H1 (cell line): ENCODE measurements at places on chromosomes 6 and 20. TPM values are rescaled to one million over a fixed set of nuclear protein-coding genes. Genes with fewer than 3 reads are reported as not detected.

DNA sequence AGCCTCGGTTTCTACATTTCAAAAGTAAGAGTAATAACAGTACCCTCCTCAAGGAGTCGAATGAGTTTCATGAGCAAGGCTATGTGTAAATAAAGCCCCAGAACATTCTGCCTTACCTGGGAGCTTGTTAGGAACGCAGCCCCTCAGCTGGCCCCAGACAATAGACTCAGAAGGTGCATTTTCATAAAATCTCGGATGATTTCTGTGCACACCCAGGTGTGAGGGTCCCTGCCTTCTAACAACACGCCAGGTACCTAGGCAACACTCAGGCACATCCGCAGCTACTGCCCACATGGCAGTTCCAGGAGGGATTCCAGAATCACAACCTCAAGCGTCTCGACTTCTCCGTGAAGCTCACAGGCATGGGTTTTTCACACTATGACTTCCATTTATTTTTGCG is 226.5 kb upstream of the CDH4 start:
- no peak for DNase-seq

GRCh38 chr20:34632870-34633452 is 43.9 kb downstream of the PIGU start:
- no peak for DNase-seq

- no peak for DNase-seq
Observed at GRCh38 chr6:19812512-19813119, 24.6 kb upstream of the ID4 start.

DNA sequence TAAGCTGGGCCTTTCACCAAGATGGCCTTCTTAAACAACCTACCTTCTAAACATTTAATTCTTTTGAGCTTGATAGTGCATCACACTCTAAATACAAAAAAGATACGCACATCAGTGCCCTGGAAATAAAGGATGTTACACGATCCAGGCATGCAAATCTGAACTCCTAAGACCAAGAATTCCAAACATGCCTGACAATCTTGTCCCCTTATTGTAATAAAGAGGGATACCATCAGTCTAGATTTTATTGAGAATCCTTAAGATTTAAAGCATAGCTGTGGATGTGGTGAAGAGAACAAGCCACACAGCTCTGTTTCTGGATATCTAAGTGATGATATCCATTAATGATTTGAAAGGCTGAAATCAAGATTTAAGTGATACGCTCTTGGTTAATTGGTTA is 13.0 kb downstream of the ZNF451 start:
- no peak for DNase-seq

GRCh38 chr20:17889226-17889625 is 79.4 kb downstream of the SNX5 start:
- no peak for DNase-seq

GRCh38 chr6:158043586-158044524 is 62.2 kb downstream of the SYNJ2 start:
- no peak for DNase-seq

- DNase-seq = no peak
Observed at GRCh38 chr6:15089569-15090144, 156.2 kb upstream of the JARID2 start.

DNA sequence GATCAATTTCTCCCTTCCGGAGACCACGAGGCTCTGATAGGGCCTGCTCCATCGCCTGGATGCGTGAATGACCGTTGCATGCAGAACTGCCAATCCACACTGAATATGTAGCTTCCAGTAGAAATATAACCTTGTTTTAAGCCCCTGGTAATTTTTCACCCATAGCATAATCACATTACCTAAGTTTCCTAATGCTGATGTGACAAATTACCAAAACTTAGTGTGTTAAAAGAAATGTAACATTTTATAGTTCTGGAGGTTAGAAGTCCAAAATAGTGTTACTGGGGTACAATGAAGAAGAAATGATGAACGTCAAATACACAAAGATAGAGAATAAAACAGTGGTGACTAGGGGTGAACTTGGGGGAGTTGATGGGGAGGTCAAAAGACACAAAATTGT is 22.0 kb upstream of the SIRPD start:
- no peak for DNase-seq

DNA sequence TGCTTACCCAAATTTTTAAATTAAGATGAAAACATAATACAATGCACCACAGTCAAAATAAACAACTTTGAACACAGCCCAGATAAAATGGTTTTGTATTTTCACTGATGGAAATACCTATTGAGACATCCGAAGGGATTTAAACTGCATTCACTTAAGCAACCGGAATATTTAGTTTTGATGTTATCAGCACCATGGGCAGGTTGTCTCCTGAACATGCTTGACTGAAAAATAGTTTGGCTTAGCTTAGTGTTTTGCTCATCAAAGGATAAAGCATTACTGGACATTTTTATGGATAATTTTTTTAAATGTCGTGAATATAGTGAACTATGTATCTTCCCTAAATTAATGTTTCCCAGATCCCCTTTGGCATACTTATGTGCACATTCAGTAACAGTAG is 177.5 kb downstream of the GJA1 start:
- no peak for DNase-seq

GRCh38 chr6:13527671-13528056 is 40.3 kb upstream of the GFOD1 start:
- DNase-seq = no peak

- no peak for DNase-seq
Observed at GRCh38 chr20:37927410-37928095, 24.6 kb downstream of the VSTM2L start.

DNA sequence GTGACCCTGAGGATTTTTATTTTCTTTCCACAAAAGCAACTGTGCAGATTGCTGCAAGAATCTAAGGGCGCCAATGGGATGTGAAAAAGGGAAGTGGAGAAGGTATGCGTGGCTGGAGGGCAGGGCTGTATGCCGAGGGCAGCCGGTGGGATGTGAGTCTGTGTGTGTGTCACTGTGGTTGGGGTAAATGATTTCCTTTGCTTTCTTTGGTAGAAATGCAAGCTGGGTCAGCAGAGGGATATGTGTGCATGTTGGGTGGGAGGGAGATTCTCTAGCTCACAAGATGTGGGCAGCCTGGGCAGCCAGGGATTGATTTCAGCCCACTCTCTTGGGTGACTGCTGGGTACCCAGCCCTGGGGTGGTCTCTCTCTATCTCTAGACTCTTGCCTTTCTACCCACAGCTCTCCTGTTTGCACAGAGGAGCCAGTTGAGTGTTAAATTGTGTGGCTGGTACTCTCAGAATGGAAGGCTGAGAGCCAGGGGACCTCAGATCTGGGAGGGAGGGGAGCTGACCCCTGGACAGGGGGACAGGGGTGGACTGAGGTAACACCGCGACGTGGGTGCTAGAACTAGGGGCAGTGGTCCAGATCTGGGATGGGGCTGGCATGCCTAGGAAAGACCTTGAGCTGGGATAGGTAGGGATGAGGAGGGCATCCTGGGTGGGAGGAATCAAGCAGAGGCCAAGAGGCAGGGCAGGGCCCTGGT is 136.8 kb upstream of the RNF24 start:
- DNase-seq = no peak

GRCh38 chr6:108157234-108157980 is 8.4 kb upstream of the NR2E1 start:
- DNase-seq = no peak

GRCh38 chr6:170165471-170166117 is 125.3 kb downstream of the DLL1 start:
- DNase-seq = no peak

DNA sequence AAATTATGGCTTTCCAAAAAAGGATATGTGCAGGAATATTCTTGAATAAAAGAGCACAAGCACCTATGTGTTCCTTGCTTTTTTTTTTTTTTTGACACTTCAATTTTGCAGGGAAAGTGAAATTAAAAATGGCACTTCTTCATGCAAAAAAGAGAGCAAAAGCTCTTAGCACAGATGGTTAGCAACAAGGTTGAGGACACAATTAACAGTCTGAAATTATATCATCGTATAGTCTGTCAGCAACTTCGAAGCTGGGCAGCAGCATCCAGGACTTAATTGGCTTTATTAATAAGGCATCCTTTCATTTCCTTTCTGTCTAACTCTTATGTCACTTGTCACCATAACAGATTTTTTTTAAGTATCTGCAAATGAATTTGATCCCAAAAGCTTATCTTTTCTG is 122.6 kb downstream of the FUT9 start:
- no peak for DNase-seq

DNA sequence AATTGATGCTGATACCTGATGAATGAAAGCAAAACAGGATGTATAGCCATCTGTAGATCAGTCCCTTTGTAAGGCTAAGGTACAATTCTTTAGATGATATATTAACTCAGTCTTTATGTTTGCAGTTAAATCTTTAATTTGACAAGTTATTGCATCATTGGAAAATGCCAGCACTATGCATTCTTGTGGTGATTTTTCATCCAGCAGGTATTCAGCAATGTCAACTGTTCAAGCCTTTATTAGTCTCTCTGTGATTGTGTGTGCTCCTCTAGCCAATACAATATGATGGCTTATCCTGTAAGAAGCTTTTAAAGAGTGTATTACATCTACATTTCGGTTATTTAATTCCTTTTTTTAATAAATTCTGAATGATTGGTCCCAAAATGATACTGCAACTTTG is 34.3 kb downstream of the HLA-DMB start:
- no peak for DNase-seq

- no peak for DNase-seq
Observed at GRCh38 chr6:1004885-1005630, 306.8 kb upstream of the FOXQ1 start.

DNA sequence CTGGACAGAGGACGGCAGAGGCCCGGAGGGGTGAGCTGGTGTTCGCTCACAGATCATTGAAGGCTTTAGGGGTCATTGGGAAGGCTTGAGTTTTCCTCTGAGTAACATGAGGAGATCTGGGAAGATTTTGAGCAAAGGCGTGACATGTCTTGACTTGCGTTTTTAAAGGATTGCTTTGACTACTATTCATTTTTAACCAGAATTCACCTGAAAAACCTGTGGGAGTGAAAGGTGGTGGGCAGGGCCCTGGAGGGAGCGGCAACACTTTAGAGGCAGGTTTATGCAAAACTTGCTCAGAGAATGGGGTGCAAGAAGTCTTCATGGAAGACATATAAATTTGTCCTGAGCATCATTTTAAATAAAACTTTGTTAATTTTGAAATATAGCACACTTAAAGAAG is 72.2 kb upstream of the EEF1E1 start:
- no peak for DNase-seq

DNA sequence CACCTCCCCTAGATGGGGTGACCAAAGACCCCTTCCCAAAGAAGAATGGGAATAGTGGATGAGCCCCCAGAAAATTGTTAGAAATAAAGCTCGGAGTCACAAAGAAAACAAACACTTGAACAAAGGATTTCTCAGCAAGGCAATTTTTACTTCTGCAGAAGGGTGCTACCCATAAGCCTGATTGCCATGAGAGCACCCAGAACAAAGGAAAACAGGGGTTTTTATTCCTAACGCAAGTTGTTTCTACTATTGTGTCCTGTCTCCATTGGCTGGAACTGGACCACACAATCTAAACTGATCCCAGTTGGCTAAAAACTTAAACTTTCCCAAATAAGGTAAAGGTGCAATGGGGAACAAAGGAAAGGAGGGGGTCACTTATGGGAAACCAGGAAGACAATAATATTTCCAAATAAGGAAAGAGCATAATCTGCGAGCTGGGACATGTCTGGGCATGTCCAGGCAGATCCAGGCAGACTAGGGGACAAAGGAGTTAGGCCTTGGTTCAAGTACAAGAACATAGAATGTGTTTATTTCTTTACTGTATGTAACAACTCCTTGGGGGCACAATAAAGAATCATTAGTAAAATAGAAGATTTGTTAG is 20.0 kb downstream of the HLA-B start:
- no peak for DNase-seq

DNA sequence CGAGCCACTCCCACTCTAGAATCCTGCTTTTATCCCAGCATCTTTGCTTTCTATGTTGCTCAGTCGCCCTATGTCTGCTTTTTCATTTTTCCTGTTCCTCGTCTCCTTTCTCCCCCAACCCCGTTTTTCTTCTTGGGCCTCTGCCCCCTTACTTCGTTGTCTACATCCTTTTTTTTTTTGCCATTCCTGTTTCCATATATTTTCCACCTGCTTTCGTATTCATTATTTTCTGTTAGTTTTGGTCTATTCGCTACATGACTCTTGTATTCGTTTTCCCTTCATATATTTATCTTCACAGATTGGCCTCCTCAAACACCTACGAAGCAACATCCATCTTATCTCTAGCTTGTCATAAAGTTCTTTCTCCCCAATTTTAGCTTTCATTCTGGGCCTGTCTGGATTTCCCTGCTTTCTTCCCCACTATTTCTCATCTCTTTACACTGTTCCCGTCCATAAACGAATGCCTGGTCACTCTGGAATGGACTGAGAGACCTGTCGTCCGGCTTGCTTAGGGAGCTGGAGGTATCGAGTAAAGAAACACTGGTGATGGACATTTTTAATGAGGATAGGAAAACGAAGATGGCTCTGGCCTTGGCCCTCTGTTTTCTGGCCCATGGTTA is 915 bp downstream of the PRRC2A start:
- DNase-seq = no peak

DNA sequence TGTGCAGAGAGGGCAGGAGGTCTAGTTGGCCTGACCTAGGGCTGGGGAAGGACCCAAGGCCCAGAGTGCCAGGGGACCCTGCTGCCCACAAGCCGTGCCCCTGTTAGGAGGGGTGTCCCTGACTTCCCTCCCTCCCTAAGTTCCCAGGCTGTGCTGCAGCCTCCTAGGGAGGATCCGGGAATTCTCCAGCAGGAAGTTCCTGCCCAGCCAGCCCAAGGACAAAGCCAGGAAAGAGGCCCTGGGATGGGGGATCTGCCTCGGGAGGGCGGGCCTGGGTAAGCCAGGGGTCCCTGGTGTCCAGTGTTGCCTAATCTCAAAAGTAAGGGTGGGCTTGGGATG is 9.3 kb upstream of the BAK1 start:
- DNase-seq = no peak

- no peak for DNase-seq
Observed at GRCh38 chr6:63716169-63716568, 80.6 kb downstream of the PHF3 start.

- no peak for DNase-seq
Observed at GRCh38 chr6:96197241-96197640, 181.5 kb downstream of the FUT9 start.

GRCh38 chr6:161169696-161170095 is 104.2 kb downstream of the AGPAT4 start:
- DNase-seq = no peak

GRCh38 chr6:117542493-117542892 is 59.8 kb downstream of the GOPC start:
- DNase-seq = no peak

Gene LINC00237
- total RNA-seq = 0.28 and 0.69 TPM in 2 replicates

Gene HLA-DPB1
- 32.3 and 37.8 TPM in 2 replicates for total RNA-seq

Gene FERMT1
- 16.5 and 17.8 TPM in 2 replicates for total RNA-seq

Gene SLC13A3
- 9.4 and 9.8 TPM in 2 replicates for total RNA-seq

Gene WFDC5
- not detected in 2 replicates for total RNA-seq

Gene PREP
- 67.8 and 70.0 TPM in 2 replicates for total RNA-seq
